ENCODE measurements at places on chromosomes 3 and 15.

DNA sequence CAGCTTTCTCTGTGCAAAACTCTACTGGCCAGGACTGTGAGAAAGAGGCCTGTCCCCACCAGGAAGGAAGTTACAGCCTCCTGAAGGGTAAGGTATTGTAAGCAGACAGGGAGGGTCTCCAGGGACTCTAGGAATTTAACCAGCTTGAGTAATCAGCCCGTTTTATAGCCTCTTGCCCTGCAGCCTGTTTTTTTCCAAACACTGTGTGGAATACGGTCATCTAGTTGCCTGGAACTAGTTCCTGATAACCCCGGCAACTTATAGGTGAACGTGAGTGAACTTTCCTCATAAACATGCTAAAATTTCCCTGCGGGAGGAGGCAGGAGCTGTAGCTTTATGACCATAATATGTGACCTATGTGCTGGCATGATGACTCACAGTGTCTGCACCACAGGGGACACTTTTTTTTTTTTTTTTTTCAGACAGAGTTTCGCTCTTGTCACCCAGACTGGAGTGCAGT, 60.1 kb upstream of the DAZL start:
- no peak for DNase-seq

DNA sequence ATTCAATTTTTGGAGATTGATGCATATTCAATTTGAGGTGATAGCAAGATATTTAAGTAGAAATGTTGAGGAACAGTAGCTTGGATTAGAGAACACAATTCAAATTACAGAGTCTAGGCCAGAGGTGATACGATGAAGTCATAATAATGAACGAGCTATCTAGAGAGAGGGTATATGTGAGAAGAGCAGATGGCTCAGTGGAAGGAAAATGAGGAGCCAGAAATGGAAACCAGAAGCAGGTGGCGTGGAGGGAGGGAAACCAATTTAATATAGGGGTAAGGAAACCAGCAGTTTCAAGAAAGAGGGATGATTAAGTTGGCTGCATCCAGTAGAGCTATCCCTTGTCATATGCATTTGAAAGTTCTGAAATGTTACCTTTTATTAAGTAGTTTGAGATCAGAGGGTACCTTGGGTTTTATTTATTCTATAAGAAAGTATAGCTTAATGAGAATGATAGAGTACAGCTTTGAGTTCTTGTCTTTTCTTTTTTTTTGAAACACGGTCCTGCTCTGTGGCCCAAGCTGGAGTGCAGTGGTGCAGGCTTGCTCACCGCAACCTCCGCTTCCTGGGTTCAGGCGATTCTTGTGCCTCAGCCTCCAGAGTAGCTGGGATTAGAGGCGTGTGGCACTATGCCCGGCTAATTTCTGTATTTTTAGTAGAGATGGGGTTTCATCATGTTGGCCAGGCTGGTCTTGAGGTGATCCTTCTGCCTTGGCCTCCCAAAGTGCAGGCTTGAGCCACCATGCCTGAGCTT, 22.1 kb downstream of the NCK1 start:
- no peak for DNase-seq

- DNase-seq, result no peak
Observed at GRCh38 chr15:59723687-59724346, 34.7 kb upstream of the BNIP2 start.

DNA sequence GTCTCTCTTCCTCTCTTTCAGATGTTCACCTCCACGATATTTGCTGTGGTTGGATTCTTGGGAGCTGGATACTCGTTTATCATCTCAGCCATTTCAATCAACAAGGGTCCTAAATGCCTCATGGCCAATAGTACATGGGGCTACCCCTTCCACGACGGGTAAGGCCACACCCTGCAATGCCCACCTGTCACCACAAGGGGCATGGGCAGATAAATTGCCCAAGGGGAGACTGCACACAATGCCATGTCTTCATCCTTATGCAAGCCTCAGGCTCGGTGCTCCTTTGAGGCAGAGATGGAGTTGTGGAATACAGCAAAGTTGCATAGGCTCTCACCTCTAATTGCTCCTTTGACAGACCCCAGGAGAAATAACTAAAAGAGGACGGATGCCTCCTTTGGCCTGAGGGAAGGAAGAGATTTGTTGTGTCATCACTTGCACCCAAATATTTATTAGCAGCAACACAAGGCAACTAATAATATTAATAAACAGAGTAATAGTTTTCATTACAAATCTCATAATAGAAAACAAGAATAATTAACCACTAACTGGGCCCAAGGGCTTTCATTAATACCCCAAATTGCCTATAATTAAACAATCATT, 13.2 kb downstream of the TM4SF4 start:
- peak; percentile 33 for DNase-seq

DNA sequence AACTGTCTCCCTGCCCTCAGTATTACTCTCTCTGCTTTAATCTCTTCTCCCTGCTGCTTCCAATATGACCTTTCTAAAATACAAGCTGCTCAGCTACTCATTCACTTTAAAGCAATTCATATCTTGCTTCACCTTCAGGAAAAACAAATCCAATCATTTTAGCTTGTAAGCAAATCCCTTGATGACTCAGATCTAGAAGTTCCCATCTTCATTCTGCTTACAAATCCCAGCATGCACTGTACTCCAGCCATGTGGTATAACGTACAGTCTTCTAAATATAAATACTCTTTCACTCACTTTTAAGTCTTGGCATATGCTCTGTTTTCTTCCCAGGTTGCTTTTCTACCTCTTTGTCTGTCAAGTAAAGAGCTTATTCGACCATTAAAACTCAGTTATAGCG, 1009.1 kb upstream of the SEMA6D start:
- no peak for DNase-seq

- DNase-seq, result peak; percentile 80
Observed at GRCh38 chr15:67521029-67521782, at the start of gene C15orf61. Gene C15orf61 (plus strand): TSS chr15:67521131. CDS start chr15:67521249, 118 bp downstream.

DNA sequence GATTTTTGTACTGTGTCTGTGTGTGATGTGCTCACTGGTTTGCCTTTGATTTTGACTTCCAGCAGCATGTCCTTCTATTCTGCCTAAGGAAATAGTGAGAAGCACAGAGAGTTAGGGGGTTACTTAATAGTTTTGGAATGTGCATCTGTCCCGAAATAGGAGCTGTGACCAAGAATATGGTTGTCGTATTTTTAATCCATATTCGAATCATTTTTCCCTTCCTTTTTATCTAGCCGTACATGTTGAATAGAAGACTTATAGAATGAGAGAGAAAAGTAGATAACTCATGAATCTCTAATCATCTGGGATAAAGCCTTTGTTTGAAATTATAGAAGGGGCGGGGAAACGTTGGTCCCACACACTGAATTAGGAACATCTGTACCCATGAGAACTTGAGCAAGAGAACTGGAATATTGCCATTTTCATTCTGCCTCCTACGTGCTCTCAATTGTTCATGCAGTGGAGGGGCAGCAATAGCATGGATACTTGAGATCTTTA, 23.6 kb downstream of the CRTC3 start:
- DNase-seq, result no peak

DNA sequence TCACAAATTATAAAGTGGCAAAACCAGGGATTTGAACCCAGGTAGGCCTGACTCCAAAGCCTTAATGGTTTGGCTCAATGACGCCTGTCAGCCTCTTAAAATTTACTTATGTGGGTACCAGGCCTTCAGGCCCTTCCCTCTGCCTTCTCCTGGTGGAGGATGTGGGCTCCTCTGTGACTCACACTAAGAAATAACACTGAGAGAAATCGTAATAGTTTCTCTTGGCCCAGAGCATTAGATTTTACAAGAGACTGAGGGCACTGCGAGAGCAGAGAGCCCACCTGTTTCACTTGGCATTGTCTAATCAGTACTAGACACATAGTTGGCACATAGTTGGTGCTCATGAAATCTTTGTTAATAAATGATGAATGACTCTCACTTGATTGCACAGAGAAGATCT, 505.2 kb downstream of the SHQ1 start:
- no peak for DNase-seq

GRCh38 chr3:45008117-45008516, 18.0 kb upstream of the CLEC3B start:
- DNase-seq, result no peak
